ENCODE measurements at places on chromosomes 1 and 21.

- no peak for DNase-seq
Measured at GRCh38 chr1:176802316-176802715, 339.3 kb downstream of the PAPPA2 start.

DNA sequence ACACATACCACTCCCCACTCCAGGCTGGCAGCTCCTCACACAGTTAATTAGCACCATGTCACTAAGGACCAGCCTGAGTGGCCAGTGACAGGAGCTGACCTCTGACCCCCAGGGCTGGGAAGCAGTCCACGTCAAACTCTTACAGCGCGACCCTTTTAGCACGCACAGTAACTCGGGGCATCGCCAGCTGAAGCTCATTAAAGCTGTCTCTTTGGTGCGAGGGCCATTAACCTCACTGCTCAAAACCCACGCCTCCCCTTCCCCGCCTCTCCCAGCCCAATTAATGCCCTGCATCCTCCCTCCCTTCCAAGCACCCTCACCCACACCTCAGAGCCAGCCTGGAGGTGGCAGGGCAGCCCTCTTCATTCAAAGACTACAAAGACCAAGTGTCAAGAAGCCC lies 31.7 kb downstream of the DMAP1 start:
- no peak for DNase-seq

GRCh38 chr1:237229333-237229732 lies 187.3 kb downstream of the RYR2 start:
- DNase-seq = no peak

DNA sequence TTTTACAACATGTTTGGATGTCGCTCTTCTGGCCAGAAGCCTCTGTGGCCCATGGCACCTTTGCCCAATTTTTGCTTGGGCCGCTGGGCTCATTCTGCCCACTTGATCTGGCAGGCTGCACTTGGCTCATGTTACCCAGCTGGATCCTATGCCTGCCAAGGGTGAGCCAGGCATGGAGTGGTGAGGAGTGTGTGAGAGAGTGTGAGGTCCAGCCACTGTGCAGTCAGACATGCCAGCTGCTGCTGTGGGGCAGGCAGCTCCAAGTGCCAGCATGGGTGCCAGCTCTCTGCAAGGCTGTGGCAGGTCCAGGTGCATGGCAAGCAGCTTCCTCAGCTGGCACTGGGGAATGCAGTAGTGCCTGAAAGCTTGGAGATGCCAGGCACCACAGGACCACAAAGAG lies 71.0 kb downstream of the EBNA1BP2 start:
- DNase-seq = no peak

- no peak for DNase-seq
Measured at GRCh38 chr1:235632506-235633401, 16.8 kb downstream of the GNG4 start.

GRCh38 chr1:188367661-188368060 lies 1538.9 kb downstream of the PLA2G4A start:
- no peak for DNase-seq

DNA sequence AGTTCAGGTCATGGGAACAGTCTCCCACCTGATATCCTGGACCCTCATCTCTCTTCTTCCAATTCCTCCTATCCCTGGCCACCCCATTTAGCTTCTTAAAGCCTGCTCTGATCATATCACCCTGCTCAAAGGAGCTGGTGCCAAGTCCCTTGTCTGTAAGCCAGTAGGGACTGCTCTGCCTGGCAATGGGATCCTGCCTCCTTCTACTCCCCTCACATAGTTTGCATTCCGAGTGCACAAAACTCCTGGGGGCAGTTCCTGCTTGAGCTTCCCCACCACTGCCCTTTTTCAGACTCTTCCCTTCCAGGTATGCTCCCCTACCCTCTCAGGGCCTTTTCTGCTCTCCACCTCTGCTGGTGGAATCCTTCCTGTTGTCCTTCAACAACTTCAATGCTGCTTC lies 48.1 kb downstream of the NGF start:
- DNase-seq = no peak

- DNase-seq = no peak
Measured at GRCh38 chr1:32890516-32891240, 4.4 kb downstream of the HPCA start.
